ENCODE measurements at places on chromosomes 1 and 21.

- DNase-seq, result no peak
These were observed 499 bp upstream of the C4BPB start for GRCh38 chr1:207088161-207088560.

DNA sequence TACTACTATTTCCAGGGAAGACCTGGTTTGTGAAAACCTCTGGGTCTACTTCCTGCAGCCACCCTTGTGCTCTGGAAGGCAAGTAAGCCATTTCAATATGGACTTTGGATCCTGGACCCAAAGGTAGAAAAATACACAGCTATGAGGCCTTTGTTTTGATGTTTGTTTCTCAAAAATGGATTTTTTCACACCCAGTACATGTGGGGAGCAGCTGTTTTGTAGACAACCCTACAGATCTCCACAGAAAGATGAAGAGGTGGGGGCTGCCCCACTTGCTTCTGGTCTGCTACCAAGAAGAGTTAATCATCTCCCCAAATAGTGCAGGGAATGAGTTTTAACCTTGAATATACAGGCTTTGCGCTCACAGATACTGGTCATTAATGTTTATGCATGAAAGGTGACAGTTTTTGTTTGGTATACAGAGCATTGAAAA lies 29.2 kb downstream of the ZNF281 start:
- no peak for DNase-seq

GRCh38 chr1:92585831-92586230 lies 99.1 kb upstream of the GFI1 start:
- no peak for DNase-seq

DNA sequence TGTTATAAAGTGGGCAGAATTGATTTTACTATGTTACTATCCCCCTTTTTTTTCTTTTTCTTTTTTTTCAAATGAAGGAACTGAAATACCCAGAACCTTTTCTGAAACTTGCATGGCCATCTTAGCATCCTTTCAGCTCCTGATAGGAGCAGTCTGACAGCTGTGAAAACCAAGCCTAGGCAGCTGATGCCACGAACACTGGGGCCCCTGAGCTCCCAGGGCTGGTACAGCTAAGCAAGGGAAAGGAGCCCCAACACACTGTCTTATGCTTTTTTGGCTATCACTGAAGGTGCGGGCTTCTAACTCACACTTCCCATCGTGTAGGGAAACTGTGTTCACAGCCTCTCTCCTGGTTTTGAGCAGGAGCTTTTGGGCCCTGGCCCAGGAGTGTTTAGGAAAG lies 23.0 kb upstream of the CAMK1G start:
- no peak for DNase-seq

DNA sequence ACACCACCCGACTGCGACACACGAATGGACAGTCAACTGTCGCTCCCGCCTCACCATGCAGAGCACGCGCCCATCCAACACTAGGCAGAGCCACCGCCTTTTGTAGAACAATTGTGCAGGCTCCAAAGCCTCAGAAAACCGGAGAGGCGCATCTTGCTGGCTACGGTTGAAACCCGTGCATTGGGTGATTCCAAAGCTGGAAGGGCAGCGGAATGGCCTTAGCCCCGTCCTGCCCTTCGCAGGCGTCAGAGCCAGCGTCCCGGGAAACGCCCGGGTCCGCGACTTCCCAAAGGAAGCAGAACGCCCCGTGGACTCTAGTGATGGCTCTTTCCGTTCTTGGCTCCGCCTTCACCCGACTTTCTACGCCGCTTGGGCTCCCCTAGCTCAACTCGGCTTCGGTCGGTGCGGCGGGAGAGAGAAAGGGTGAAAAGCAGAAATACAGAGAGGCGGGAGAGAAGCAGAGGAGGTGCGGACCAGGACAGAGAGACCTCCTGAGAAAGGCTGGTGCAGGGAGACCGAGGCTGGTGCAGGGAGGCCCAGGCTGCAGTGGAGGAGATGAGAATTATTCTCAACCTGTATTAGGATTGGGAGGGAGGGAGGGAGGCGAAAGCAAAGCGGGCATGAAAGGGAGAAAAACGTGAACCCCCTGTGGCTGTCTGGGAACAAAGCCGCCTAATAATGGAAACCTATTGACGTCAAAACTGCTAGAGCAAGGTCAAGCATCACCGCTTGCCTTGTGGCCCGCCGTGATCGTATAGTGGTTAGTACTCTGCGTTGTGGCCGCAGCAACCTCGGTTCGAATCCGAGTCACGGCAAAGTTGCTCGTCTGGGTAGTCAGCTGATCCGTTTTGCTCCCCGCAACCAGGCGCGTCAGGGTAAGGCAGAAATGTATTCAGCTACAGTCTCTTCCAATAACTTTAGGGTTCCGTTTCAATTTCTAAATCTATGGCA lies 99.5 kb downstream of the PRKAB2 start:
- peak; percentile 3 for DNase-seq

GRCh38 chr1:57307392-57308170 lies 116.3 kb downstream of the DAB1 start:
- DNase-seq, result no peak

GRCh38 chr1:198291924-198292323 lies 135.1 kb downstream of the NEK7 start:
- DNase-seq, result no peak

DNA sequence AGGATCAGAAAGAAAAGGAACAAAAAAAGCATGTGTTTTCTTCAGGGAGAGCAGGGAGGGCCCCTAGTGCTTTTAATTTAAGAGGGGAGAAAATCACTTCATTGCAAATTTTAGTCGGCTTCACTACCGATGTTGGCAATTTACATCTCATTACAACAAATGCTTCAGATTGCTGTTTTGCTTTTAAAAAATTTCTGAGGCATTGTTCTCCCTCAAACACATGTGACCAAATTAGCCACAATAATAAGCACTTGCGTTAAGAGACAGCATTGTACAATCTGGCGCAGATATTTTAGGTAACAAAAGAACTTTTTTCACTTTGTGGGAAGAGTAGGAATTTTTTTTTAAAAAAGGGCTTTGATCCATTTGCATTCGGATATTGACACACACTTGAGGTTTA lies 29.8 kb downstream of the BEND5 start:
- no peak for DNase-seq

DNA sequence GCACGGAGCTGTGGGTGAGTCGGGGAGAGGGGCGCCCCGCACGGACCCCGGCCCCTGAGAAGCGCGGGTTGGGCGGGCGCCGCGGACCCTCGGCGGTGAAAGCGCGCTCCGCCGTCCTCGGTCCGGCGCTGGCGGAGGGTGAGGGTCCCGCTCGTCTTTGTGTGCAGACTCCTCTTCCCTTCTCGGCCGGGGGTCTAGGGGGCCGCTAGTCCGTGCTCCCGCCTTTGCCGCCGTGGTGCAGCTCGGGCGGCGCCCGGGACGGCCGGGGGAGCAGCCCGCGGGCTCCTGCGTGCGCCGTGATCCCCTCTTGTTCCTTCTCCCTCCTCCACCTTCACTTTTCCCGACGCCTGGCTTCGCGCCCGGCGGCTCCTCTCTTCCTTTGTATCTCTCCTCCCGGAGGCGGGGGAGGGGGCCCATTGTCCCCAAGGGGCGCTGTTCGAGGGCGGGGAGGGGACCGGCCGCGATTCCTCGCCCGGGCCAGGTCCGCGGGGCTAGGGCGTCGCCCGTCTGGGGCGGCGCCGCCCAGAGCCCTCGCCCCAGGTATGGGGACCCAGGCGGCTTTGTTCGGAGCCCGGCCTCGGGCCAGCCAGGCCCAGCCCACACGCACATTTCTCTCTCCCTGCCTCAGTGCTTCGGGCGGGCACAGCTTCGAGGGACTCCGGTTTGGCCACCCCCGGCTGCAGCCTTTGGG lies 519 bp downstream of the FNBP1L start:
- DNase-seq, result peak; percentile 50

DNA sequence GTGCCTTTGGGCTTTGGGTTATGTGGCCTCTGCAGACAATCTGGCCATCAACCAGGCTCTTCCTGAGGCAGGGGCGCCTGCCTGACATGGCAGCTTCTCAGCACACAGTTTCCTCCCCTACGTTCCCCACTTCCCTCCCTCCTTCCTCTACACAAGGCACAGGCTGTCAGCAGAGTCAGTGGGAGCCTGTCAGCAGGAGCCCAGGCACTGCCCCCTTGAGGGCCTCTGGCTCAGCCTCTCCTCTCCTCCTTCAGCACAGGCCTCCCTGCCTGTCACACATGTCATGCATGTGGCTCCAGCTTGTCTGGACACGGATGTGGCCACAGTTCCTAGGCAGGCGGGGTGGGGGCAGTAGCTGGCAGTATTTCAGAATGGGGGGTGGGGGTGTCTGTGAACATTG lies 52.2 kb upstream of the ARTN start:
- DNase-seq, result peak; percentile 32

GRCh38 chr1:185566995-185567394 lies 167.2 kb upstream of the HMCN1 start:
- peak; percentile 87 for DNase-seq

DNA sequence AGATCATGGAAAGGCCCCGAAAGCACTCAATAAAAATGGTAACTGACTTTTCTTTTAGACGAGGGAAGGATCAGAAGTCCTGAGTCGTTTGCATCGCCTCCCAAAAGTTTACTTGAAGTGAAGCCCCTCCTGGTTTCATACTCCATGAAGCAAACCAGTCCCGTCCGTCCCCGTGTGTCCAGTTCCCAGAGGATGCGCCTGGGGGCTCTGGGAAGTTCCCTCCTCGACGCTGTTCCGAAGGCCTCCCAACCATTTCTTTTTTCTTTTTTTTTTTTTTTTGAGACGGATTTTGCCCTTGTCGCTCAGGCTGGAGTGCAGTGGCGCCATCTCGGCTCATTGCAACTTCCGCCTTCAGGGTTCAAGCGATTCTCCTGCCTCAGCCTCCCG lies 661 bp upstream of the OSCP1 start:
- no peak for DNase-seq

DNA sequence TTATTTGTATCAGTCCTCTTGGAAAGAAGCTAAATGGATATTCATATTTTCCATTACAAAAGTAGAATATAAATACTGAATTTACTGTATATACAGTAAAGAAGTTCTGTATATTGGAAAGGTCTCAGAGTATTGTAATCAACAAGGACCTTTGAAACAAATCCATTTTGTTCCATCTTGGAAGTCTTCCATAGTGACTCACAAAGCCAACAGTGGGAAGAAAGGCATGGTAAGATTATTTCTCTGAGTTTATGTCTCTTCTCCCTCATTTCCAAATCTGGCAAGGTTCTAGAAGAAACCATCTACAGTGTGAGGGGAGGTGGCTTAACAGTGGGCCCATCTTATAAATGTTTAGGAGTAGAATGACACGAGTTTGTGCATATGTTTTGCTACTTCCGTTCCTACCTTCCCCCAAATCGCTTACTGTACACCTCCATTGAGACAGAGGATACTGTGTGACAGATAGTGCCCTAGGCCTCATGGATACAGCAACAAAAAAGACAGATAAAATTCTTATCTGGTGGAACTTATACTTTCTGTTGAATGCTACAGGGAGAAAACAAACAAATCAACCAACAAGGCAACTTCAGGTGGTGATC lies 22.1 kb upstream of the SSX2IP start:
- peak; percentile 88 for DNase-seq

DNA sequence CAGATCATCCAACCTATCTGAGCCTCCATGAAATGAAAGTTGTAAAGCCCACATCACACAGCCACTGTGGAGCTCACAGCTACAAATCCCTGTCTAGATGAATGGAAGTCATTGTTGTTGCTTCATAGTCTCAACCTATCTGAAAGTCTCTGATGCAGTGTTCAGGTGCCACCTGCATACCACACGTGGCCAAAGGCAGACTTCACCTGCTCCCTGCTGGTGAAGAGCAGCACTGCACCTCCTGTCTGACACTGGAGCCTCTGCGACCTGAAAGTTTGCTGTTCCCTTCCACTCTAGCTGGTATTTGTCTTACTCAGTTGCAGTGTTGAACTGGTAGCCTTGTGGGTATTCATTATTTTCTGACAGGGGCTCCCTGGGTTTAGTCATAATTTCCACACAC lies 18.4 kb downstream of the LORICRIN start:
- DNase-seq, result no peak

DNA sequence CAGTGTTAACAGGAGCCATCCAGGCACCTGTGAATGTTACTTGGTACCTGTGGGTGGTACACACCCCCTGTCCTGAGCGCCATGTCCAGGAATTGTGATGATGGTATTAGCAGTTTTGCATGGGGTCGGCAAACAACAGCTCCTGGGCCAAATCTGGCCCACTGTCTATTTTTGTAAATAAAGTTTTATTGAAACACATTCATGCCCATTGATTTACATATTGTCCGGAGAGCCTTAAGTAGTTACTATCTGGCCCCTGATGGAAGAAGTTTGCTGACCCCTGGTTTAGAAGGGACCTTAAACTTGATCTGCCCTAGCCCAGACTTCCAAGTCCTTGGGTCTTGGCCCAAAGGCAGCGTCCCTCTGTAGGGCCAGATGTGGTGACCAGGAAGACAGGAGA lies 58.3 kb downstream of the SPSB1 start:
- no peak for DNase-seq

- DNase-seq, result peak; percentile 47
These were observed 6.0 kb downstream of the CYB561D1 start for GRCh38 chr1:109499661-109500536.

- no peak for DNase-seq
These were observed 926 bp upstream of the ATP1B1 start for GRCh38 chr1:169105434-169106094.

GRCh38 chr1:235821361-235821981 lies 45.2 kb downstream of the LYST start:
- peak; percentile 80 for DNase-seq

DNA sequence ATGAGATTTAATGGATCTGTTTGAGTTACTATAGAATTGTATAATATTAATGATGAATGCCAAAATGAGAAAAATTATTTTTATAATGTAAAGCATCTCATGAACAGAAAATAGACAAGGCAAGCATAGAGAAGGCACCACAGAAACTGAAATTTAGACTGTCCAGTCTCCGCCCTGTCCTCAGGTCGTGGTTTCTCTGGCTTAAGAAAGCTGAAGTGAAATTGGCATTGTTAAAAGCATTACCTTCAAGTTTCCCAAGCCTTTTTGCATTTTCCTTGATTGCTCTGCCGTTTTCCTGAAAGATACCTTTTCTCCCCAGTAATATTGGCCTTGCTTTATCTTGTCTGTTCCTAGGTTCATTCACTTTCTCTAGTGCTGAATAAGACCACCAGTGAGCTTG lies 58.0 kb downstream of the VPS13D start:
- DNase-seq, result no peak

GRCh38 chr21:16330082-16330907 lies 600.5 kb downstream of the USP25 start:
- peak; percentile 77 for DNase-seq

DNA sequence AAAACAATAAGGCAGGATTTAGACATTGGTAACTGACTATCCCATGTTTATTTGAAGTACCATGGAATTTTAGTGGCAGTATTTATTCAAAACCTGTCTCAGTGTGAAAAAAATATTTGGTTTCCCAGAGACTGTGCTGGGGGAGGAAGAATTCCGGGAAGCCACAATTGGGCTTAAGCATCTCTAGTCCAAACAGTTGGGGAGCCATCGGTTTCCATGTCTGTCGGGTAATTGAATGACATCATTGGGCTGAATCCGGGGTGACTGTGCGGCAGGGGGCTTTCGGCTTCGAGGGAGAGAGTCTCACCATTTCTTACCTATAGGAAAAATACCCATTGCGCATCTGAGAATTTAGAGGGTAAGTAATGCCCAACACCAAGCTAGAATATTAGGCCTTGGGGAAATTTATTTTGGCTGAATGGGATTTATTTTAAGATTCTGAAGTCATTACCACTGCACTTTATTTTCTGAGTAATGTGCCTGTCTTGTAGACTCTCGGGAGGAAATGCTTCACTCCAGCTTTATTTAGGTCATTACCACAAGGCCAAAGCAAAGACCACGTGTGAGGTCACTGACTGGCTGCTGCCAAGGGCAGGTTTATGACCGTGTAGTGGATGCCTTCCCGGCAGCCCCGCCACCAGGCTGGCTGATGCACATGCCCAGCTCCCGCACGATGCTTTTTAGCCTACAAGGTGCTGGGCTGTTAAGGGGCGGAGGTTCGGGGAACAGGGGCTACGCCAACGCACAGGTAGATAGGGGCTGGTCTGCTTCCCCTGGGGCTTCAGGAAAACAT lies 23.1 kb upstream of the UMODL1 start:
- peak; percentile 90 for DNase-seq
